ENCODE measurements at places on chromosomes 5 and 9.

- no peak for DNase-seq
Observed at GRCh38 chr9:4145482-4145881, 154.4 kb downstream of the GLIS3 start.

- DNase-seq = peak; percentile 83
Observed at GRCh38 chr9:109652971-109653370, 127.0 kb upstream of the PALM2AKAP2 start.

GRCh38 chr9:75390951-75391350, 302.6 kb downstream of the OSTF1 start:
- no peak for DNase-seq

- no peak for DNase-seq
Observed at GRCh38 chr9:36064448-36065037, 27.8 kb downstream of the RECK start.

- DNase-seq = no peak
Observed at GRCh38 chr5:16763211-16763610, 146.4 kb upstream of the RETREG1 start.

DNA sequence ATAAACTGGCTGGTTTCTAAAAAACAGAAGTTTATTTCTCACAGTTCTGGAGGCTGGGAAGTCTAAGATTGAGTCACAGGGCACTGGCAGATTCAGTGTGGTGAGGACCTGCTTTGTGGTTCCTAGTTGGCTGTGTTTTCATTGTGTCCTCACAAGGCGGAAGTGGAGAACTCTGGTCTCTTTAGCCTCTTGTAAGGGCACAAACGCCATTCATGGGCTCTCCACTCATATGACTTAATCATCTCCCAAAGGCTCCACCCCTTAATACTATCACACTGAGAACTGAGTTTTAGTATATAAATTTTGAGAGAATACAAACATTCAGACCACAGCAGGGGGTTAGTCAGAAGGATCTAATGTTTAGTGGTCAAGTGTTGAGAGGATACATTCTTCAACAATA, 208.2 kb downstream of the SEC61B start:
- DNase-seq = no peak

DNA sequence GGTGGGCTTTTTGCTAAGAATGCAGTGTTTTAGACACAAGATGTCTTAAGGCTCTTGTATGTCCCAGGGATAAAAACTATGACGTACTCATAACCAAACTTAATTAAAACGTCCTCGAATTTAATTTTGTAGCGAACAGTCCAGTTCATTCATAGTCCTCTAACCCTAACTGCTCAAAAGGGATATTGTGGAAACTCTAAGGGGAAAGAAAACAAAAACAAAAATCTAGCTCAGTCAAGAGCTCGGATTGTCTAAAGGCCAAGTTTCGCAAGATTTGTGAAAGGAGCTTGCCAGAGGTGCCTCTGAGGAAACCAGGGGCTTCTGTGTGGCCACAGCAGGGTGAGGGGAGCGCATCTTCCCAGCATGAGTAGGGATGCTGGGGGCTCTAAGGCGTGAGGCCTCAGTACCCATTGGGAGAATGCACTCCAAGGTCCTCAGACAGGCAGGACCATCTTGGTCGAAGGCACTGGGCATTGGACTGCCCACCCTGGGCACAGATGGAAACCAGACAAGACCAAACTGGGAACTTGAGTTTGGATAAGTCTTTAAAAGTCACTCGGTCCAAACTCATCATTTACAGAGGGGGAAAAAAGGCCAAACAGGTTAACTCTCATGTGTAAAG, 71.8 kb downstream of the PRRT1B start:
- DNase-seq = no peak

DNA sequence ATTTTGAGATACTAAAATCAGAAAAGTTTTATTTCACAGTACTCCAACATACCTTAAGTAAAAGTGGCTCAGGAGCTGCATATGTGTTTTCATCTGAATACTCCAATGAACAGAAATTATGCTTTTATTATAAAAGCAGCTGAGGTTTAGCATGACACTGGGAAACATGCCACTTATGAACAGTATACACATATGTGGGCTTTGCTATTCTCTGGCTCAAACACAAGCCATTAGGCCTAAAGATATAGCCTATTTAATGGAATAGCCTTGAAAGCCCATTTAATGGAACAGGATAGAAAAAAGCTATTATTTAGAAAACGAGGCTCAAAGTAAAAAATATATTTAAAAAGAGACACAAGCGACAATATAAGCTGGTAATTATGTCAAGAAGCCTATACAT, 74.1 kb downstream of the SLC38A9 start:
- DNase-seq = no peak

DNA sequence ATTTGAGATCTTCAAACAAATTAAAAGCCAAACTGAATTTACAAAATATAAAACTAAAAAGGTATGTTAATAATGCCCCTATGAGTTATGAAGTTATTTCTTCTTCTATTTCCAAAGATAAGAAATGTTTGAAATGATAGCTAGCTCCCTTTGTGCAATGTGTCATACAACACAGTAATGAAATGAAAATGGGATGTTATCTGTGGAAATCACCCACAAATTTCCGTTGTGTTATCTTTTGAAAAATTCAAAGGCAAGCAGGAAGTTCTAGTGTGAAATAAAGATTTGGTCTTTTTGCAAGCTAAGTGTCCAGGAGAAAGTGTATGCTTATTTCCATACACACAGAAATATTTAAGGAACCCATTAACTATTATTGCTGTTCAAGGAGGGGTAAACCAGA, 375.3 kb upstream of the PRR16 start:
- DNase-seq = no peak

DNA sequence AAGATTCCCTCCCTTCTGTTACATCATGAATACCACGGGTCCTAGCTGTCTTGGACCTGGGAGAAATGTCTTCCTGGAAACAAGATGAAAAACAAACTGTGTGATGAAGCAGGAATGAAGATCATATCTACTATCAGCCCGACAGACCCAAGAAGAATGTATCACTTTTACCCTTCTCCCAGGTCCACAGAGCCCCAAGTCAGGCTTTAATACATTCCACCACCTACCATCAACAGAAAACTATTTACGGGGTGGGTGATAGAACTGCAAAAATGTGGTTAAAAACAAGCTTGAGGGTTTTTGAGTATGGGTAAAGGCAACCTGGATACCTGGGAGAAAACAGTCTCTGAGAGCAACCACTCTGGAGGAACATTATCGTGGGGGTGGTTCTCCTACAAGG, 327.0 kb downstream of the TRIM32 start:
- DNase-seq = no peak

- no peak for DNase-seq
Observed at GRCh38 chr9:25864509-25864908, 186.3 kb upstream of the TUSC1 start.

- no peak for DNase-seq
Observed at GRCh38 chr9:15972760-15973159, 419.9 kb downstream of the CCDC171 start.

DNA sequence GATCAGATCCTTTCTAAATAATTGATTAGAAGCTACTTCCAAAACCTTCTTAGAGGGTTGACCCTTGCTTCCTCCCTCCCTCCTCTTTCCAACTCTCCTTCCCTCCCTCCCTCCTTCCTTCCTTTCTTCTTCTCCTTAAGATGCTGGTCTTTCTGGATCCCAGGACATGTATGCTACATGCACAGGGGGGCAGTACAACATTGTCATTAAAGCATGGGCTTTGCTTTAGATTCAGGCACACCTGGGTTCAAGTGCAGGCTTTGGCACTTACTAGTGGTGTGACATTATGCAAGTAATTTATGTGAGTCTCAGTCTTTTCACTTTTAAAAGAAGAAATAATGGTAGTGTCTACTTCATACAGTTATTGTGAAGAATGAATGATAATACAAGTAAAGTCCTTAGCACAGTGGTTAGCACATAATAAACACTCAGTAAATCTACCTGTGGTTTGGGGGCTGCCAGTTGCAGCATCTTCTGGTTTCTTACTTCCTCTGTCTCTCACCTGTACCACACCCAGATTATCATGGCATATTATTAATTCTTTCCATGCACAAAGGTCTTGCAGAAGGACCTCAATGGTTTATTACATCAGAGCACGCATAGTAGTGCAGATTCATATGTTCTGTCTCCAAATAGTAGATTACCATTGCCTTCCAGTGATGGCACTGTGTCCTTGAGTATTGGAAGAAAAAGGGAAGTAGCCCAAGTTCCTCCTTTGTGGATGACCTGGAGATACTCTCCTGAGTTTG, 154.1 kb downstream of the ARHGAP26 start:
- DNase-seq = peak; percentile 26

GRCh38 chr5:139863855-139864558, 68.4 kb downstream of the PSD2 start:
- DNase-seq = peak; percentile 84

DNA sequence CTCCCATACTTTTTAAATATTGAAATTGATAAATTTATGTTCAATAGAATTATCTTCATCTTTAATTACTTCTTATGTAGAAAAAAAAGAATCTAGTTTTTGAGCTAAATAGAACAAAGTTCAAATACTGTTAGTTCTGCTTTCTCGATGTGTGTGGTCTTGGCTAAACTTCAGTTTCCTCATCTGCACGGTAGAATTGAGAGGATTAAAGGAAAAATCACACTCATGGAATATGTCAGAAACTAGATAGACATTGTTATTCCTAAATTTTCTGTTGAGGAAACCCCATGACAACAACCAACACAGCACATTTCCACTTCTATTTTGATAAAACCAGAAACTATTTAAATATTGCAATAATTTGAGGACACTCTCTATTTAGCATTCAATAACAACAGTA, 100.3 kb downstream of the MUSK start:
- DNase-seq = no peak

DNA sequence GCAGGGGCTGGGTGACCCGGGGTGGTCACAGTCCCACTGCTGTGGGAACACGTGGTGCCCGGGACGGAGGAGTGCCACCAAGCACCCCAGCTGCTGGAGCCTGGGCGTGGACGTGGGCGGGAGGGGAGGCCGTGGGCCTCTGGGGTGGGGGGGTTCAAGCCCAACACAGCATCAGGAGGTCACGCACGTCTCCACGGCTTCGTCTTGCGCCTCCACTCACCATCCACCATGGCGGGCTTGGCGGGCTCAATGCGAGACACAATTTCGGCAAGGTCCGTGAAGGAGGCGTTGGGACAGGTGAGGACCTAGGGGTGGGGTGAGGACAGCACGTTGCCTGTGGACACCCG, 2.2 kb upstream of the NSMF start:
- no peak for DNase-seq

- no peak for DNase-seq
Observed at GRCh38 chr9:135147474-135147805, 60.0 kb downstream of the OLFM1 start.

DNA sequence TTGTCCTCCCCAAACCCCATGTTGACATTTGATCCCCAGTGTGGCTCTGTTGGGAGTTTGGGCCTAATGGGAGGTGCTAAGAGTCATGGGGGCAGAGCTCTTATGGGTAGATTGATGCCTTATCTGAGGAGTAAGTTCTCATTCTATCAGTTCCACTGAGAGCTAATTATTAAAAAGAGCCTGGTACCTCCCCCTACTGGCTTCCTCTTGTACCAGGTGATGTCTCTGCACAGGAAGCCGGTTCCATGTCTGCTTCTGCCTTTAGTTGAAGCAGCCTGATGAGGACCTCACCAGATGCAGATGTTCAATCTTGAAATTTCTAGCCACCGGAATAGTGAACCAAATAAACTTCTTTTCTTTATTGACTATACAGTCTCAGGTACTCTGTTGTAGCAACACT, 10.8 kb downstream of the GABRB2 start:
- no peak for DNase-seq

GRCh38 chr5:101288633-101289032, 385.6 kb upstream of the ST8SIA4 start:
- no peak for DNase-seq

GRCh38 chr5:35804841-35805240, 51.9 kb upstream of the IL7R start:
- DNase-seq = no peak

DNA sequence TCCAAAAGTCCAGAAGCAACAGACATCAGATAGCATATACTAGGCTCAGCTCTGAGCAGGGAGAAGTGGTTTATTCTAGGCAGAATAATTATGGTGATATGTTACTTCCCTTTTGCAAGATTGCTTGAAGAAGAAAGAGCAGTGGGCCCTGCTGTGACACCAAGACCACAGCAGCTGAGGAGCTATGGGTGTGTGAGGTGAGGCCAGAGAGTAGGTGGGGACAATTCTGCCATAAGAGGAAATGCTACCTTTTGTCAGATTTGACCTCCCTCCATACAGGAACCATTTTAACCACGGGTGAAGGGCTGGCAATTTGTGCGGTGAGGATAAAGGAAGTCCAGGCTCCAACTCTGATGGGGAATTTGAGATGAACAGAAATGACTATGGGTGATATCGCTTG, 51.3 kb downstream of the TNFSF15 start:
- no peak for DNase-seq

DNA sequence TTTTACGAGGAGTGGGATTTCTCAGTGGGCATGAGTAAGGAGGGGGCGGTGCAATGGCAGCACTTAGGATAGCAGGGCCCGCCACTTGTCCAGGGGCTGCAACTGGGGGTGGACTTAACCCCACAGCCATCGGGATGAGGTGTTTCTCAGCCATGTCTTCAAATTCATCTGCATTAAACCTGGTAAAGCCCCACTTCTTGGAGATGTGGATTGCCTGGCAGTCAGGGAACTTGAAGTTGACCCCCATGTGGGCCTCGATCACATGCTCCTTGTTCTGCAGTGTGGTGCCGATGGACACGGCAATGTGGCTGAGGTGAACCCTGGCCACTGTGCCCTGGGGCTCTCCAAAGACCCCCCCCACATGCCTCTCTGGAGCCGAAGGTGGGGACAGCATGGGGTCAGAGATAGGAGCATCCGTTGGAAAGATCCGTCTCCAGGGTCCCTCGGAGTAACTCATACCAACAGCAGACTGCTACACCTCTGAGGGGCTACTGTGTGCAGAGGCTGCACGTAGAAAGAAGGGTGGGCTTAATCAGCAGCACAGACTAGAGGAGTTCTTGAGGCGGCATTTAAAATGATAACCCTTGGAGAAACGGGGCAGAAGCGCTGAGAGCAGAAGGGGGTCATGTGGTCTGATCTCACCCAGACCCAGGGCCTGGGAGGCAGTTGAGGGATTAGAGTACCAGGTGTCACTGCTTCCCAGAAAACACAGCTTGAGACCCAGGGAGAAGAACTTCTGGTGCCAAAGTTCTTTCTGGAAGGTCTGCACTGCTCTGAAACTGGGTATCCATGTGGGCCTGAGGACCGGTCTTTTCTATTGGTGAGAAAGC, 141.4 kb downstream of the MTX3 start:
- no peak for DNase-seq

DNA sequence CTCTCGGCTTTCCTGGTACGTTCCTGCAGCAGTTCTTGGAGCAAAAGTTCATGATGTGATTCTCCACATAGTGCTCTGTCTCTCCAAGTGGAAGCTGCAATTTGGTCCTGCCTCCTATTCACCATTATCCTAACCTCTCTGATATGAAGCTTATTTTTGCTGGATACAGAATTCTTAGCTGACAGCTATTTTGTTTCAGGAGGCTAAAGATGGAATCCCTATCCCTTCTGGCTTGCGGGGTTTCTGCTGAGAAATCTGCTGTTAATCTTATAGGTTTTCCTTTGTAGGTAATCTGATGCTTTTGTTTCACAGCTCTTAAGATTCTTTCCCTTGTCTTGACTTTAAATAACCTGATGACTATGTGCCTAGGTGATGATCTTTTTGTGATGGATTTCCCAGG, 181.6 kb upstream of the VLDLR start:
- DNase-seq = no peak

All from RWPE1 (cell line).